ENCODE measurements at places on chromosomes 12 and 14.

DNA sequence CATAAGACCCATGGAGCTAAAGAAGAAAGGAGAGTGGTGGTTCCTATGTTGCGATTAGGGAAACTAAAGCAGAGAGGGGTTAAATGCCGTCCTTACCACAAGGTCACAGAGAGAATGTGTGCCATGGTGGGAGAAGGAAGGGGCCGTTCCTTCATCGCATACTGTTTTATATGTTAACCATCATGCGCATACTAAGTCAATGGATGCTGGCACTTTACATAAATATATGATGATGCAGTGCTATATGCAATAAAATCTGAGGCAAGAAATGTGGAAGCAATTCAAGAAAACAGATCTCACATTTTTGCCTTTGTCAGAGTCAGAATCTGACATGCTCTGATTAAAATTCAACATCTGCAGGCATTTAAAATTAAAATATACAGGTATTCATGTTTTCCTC is 168.1 kb downstream of the BMP4 start:
- no peak for DNase-seq

DNA sequence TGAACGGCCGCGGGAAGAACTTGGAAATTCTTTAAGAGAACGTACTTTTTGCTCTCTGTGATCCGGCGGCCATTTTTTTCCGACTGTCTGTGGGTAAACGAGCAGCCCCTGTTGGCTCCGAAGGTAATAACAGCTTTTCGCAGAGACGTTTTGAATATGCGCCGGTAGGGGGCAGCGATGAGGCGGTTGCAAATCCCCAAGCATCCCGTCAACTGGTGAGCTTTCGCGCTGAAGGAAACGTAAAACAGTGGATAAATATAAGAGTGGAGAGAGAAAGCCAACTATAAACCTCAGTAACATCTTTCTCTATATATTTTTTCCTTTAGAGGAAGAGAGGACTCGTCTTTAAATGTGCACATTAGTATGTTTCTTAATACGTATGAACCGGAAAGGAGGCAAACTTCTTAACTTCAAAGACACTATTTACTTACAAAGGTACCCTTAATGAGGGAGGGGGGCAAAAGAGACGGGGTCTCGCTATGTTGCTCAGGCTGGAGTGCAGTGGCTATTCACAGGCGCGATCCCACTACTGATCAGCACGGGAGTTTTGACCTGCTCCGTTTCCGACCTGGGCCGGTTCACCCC is 9.6 kb upstream of the NEMF start:
- no peak for DNase-seq

DNA sequence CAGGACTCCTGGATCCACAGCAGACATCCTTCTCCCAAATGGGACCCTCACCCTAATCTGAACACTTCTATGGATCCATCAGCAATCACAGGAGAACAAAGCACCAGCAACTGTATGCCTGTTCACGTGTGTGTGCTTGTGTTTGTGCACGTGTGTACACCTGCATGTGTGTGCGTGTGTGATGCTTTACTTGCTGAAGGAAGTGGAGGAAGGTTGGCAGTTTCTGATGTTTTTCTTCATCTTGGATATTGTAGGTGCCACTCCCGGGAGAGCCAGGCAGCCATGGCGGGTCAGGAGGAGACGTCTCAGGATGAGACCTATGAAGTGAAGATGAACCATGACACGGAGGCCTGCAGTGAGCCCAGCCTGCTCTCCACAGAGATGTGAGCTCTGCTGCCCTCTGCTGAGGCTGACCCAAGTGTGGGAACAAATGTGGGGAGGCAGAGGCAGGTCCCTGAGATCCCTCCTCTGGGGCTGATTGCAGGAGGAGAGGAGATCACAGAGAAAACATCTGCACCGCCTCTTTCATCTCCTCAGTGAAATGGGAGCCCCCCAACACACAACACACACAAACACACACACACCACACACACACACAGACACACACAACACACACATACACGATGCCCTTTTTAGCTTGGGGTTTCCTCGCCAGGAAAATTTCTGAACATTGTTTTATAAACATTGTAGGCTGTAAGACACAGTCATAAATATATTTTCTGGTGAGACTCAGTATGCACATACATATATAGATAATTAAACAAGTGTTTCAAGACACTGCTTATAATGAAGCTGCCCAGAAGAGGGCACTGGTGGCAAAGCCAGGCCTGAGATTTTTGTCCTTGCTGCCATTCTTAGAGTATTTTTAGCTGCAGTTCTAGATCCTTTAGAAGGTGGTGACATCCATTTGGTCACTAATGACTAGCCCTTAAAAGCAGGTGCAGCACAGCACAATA is 112.2 kb upstream of the FKBP4 start:
- DNase-seq, result no peak

GRCh38 chr14:96091941-96092411 is 52.8 kb downstream of the C14orf132 start:
- DNase-seq, result no peak

- no peak for DNase-seq
Measured at GRCh38 chr14:88698651-88699050, 94.1 kb downstream of the EML5 start.

GRCh38 chr14:32298346-32298745 is 30.8 kb upstream of the AKAP6 start:
- no peak for DNase-seq

All from GM12892 (cell line).